ENCODE measurements at places on chromosomes 7 and 10. TPM values are rescaled to one million over a fixed set of nuclear protein-coding genes. Genes with fewer than 3 reads are reported as not detected.

NODAL gene
- not detected for total RNA-seq

ACTL6B gene
- not detected for total RNA-seq

NPTX2 gene
- total RNA-seq: 22.4 TPM

MAGI2 gene
- total RNA-seq: 20.7 TPM

GRCh38 chr7:24659505-24659904 is 86.3 kb downstream of the PALS2 start:
- DNase-seq: no peak

DNA sequence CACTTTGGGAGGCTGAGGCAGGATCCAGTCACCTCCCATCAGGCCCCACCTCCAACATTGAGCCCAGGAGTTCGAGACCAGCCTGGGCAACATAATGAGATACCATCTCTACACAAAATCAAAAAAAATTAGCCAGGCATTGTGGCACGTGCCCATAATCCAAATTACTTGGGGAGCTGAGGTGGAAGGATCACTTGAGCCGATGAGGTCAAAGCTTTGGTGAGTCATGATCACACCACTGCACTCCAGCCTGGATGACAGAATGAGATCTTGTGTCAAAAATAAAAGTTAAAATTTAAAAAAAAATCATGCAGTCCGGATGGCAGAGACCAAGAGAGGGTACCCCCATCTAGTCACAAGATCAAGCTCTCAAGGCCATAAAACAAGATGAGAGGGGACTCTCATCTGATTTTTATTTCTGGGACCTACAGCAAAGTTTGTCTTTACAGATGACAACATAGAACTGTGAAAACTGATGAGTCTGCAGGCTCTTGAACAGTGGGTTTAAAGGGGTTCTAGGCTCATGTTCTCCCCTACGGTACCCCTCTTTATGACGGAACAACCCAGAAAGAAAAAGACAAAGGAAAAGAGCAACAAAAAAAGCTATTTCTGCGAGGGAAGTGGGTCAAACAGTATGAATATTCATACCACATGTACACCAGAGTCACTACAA is 28.9 kb upstream of the CREB3L2 start:
- no peak for DNase-seq

DNA sequence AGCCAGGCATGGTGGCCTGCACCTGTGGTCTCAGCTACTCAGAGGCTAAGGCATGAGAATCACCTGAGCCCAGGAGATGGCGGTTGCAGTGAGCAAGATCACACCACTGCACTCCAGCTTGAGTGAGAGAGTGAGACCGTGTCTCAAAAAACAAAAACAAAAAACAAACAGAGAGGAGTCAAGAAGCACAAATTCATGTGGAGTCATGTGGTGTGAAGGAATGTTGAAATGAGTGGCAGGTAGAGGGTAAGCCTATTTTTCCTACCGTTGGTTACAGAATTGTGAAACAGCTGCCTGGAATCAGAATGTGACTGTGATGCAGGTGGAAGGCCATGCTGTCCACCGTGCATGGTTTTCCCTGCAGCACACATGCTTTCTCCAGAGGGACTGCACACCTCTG is 23.7 kb upstream of the NUB1 start:
- DNase-seq: no peak
